ENCODE measurements at places on chromosomes 16 and 17. TPM values are rescaled to one million over a fixed set of nuclear protein-coding genes. Genes with fewer than 3 reads are reported as not detected.

UBALD2 gene
- 287 TPM for total RNA-seq

TMIGD1 gene
- not detected for total RNA-seq

KRT33B gene
- not detected for total RNA-seq

INTS2 gene
- total RNA-seq, result 14.2 TPM

UTS2R gene
- total RNA-seq, result not detected

BICDL2 gene
- total RNA-seq, result not detected

CA5A gene
- not detected for total RNA-seq

KRT222 gene
- total RNA-seq, result not detected
